ENCODE measurements at places on chromosomes 2 and 18.

DNA sequence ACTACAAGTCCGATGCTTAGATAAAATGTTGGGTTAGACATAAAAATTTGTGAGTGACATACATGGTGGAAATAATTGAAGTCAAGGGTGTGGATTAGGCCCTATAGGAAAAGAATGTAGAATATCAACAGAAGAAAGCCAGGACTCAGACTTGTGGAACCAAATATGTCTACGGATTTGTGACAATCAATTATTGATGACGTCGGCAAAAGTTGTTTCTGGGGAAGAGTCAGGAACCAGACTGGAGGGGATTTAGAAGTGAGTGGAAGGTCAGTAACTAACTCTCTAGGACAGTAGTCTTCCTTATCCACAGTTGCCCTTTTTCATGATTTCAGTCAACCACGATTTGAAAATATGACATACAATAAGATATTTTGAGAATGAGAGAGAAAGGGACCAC is 130.9 kb upstream of the TANK start:
- no peak for DNase-seq

DNA sequence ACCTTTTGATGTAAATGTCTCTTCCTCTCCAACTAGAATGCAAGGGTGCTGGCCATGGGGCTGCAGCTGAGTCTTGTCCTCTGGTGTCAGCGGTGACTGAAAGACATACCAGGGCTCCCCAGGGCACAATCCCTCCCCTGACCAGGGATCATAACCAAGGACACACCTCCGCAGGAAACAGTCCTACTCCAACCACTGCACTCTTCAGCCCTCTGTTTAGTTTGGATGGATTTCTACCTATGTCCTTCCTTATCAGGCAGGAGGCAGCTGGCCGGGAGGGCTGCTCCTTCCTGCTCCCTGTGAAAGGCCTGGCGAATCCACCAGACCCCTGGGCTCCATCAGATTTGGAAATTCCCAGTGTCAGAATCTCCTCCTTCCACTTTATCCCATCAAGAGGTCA is 185.2 kb upstream of the ID2 start:
- no peak for DNase-seq

DNA sequence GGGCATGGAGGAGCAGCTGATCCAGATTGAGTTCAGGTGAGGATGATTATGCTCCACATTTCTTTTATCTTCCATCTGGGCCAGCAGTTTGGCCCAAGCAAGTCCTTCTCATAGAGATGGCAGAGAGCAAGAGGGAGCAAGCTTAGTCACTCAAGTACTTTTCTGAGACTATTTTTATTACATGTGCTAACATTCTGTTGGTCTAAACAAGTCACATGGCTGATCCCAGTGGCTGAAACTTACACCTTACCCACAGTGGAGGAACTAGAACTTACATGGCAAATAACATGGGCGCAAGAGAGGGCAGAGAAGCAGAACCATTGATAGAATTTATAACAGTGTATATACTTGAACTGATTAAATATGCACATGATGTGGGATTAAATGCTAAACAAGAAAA is 105.7 kb downstream of the KYNU start:
- no peak for DNase-seq

GRCh38 chr2:229371086-229371485 is 100.0 kb upstream of the PID1 start:
- no peak for DNase-seq

- DNase-seq, result no peak
Measured at GRCh38 chr2:211534632-211535031, 978.2 kb downstream of the CPS1 start.

All from HCEC 1CT (cell line).